ENCODE measurements at places on chromosomes 5 and 9. TPM values are rescaled to one million over a fixed set of nuclear protein-coding genes. Genes with fewer than 3 reads are reported as not detected.
A peak's percentile ranks its signal among the peaks of the same experiment; 100 is the strongest.

ARRDC3 gene
- 53.0 TPM for total RNA-seq

ZNF618 gene
- total RNA-seq = 4.9 TPM

PHF24 gene
- total RNA-seq = not detected

DNA sequence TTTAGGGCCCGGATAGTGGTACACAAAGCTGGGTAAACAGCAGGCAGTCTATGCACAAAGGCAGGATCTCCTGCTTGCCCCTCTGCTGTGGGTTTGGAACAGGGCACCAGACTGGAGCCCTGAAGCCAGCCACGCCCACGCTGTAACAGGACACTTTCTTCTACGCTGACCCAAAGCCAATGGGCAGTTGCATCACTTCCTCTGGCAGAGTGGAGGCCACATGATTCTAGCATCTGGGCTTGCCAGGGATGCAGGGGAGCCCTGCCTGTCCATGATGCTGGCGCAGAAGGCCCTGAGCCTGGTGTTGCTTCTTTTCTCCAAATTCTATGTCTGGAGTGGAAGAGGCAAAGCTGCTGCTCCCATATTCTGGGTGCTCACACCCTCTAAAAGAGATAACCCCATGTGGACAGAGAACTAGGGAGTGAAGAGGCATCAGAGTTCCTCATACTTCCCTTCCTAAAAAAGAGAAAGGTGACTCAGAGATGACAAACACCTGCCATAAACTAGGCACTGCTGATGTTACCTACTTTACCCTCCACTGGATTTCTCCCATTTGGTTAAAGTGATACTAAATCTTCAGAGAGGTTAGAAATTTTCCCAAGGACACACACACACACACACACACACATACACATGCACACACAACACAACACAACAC lies 260.3 kb upstream of the KLF4 start:
- peak; percentile 95 for DNase-seq

DNA sequence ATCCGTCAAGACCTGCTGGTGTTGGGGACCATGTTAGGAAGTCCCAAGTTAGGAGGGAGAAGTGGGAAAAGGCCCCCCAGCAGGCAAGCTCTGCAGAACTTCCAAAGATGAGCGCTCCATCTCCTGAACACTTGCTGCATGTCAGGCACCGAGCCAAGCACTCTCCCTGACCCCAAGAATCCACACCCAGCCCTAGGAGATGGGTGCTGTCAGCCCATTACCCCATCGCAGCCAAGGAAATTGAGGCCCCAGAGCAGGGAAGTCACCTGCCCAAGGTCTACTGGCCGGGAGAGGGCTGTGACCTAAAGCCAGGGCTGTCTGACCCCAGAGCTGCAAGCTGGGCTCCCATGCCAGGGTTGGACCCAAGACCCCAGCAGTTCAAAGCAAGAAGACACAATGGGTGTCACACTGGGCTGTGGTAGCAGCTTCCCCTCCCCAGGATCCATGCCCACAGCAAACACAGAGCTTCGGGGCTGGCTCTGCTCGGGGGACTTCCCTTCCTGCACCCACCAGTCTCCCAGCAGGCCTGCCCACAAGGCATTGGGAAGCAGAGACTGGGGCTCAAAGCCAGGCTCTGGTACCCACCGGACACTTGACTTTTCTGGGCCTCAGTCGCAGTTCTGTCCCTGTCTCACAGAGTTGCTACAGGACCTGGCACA lies 13.5 kb downstream of the EEIG1 start:
- no peak for DNase-seq

- no peak for DNase-seq
These were observed 505 bp upstream of the CDC14B start for GRCh38 chr9:96620181-96620514.

- DNase-seq = no peak
These were observed 13.7 kb upstream of the NNT start for GRCh38 chr5:43589310-43589709.

DNA sequence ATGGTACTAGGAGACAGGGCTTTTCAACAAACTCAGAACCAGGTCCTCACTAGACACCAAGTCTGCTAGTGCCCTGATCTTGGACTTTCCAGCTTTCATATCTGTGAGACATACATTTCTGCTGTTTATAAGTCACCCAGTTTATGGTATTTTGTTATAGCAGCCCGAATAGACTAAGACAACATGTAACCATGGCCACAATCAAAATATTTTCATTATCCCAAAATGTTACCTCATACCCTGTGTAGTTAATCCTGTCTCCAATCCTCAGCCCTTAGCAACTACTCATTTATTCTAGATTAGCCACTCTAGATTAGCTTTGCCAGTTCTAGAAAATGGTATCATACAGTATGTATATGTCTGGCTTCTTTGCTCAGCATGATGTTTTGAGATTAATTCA lies 6.3 kb upstream of the ATG10 start:
- no peak for DNase-seq

Measured in myocyte (in vitro differentiated cells).